ENCODE measurements at places on chromosomes 4 and X.

DNA sequence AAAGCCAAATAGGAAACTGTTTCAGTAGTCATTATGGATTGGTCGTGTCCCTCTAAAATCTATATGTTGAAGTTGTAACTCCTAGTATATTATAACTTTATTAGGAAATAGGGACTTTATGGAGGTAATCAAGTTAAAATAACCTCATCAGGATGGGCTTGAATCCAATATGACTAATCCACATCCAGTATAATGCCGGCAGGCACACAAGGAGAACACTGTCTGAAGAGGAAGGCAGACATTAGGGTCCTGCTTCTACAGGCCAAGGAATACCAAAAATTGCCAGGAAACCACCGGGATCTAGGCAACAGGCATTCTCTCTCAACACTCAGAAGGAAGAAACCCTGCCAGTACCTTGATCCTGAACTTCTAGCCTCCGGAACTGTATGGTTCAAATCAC lies 130.3 kb downstream of the ATP10D start:
- DNase-seq, result no peak

DNA sequence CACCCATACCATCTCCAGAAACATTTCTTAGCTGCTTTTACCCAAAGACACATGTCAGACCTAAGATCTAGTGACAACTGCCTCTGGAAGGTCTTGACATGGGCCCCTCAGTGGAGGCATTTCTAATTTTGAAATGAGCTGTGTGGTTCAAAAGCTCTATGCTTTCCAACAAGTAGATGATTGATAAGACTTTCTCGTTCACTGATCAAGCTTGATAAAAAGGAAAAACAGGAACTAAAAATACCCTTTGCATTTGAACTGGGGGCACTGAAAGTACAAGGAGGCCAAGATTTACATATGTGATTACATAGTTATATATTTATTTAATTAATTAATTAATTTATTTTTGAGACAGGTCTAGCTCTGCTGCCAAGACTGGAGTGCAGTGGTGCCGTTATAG lies 61.3 kb upstream of the SCOC start:
- no peak for DNase-seq

- no peak for DNase-seq
Measured at GRCh38 chrX:138345801-138346200, 365.7 kb downstream of the FGF13 start.

GRCh38 chr4:141705048-141705746 lies 68.8 kb downstream of the IL15 start:
- no peak for DNase-seq

DNA sequence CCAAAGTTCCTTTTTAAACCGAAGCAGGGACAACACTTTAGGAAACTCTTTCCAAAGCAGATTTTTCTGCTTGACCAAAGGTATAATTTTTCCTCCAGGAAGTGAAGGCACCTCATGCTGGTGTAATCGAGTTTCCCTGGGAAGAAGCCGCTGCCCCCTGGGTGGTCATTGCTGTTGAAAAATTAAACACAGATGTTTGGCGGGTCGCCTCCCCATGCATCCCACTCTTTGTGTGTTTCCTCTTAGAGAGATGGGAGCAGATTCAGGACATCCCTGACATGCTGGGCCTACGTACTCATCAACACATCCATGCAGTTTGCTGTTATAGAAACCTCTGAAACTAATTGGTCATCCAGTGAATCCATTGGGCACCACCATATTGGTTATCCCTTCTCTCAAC lies 179.2 kb upstream of the HCCS start:
- no peak for DNase-seq

GRCh38 chrX:74293343-74293946 lies 10.5 kb upstream of the ZCCHC13 start:
- peak; percentile 63 for DNase-seq

- no peak for DNase-seq
Measured at GRCh38 chr4:24274381-24274941, 309.9 kb downstream of the DHX15 start.

DNA sequence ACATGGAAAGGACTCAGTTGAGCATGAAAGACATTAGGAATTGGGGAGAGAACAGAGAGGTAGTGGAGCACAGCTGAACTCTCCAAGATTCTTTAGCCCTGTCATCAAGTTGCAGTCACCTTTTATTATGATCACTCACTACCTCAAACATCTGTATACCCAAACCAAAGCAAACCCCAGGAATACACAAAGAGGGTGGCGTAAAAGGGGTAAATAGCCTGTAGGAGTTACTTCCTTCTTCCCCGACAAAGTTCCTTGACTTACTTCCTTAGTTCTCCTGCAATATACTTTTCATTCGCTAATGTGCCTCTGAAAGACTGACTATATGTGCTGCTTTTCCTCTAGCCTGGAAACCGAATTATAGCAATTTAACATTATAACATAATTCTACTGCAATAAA lies 159.9 kb downstream of the SPRY1 start:
- no peak for DNase-seq

GRCh38 chrX:10582945-10583344 lies 37.4 kb downstream of the MID1 start:
- no peak for DNase-seq

DNA sequence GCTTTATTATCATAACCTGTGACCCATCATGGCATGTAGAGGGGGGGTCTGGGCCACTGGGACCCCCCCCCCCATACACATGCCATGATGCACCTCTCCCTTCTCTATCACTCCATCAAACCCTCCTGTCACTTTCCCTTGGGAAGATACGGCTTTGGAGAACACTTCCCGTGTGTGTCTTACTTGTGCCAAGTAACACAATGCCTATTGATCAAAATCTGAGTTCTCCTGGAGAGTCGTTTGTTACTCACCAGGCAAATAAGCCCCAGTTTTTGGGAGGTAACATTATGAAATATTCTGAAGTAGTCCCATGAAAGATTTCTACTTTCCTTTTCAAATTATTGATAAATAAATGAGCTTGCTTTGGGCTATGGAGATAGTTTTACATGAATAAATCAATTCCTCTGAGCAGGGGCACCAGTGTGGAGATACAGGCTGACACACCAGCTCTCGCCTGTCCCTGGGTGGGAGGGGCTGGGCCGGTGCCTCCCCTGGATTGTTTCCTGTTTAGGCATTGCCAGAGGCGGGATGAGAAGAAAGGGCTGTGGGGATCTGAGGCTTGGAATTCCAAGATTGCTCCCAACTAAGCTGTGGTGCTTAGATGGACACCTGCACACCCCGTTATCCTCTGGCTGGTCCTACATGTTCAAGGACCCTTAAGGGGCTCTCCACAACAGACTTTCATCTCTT lies 63.2 kb upstream of the WWC2 start:
- DNase-seq, result no peak

DNA sequence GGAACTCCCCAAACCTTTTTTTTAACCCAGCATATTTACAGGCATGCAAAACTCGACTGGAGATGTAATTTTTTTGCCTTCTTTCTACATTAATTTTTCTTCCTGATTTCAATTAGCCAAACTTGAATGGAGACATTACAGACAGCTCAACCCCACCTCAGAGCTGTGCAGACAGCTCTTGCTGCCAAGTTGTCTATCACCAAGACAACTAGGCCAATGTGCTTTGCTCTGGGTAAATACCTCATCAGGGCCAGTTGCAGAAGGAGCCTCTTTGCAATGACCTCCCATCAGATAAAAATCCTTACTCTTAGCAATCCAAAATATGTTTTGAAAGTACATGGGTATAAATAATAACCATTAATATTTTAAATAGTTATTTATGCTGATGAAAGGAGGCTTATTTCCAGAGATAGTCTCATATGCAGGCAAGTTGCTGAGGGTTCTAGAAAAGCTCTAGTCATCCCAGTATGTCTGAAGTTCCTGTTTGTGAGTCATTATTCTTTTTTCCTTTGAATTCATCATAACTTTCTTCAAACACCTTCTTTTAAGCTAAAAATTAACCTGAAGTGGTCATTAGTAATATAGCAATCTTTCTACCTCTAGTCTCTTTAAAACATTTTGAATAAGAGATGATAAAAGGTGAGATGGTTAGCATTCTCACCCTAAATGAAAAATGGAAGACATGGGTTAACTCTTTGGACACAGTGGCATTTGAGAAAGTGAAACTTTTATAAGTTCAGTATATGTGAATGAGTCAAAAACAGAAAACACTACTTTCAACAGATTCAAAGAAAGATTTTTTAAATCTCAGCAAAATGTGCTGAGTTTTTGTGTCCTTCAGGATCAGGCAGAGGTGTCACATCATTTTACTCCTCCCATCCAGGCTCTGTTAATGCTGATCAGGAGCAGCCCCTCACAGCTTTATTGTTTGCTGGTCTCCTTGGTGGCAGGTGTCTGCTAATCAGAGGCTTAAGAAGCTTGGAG lies 475.5 kb upstream of the FGF16 start:
- DNase-seq, result no peak

GRCh38 chrX:134010690-134011089 lies 25.3 kb upstream of the GPC3 start:
- DNase-seq, result no peak

DNA sequence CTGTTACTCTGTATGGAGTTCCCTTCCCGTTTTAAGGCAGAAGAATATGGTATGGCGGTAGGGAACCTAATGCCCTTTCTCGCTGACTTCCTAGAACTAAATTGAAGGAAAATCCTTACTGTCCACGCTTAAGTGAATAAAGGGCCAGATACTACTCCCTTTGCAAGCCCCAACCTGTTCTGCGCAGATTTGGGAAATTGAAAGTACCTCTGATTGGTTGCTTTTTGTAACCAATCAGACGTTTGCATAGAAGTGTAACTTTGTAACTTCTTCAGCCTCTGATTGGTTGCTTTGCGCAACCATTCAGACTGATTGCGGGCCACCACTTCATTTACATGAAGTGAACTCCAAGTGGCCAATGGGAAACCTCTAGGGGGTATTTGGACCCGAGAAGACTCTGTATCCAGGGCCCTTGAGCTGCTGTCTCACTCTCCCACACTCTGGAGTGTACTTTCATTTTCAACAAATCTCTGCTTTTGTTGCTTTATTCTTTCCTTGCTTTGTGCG lies 1.2 kb upstream of the TMEM33 start:
- DNase-seq, result peak; percentile 44

GRCh38 chr4:139265654-139266053 lies 14.4 kb downstream of the MGARP start:
- no peak for DNase-seq

DNA sequence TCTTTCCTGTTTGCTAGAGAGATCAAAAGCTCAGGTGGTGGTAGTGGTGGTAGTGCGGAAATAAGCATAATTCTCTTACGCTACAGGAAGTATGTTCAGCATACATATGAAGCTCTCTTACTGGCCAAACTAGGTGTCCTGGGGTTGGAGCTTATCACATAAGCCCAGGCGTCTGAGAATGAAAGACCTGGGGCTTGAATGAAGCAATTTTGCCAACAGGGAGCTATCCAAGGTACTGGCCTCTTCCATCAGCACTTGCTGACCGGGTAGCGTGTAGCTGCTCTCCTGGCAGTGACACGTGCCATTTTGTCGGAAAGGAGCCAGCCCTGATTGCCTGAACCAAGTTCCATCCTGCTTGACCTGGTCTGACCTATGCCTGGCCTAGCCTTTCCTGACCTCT lies 65.9 kb upstream of the HPF1 start:
- peak; percentile 5 for DNase-seq

DNA sequence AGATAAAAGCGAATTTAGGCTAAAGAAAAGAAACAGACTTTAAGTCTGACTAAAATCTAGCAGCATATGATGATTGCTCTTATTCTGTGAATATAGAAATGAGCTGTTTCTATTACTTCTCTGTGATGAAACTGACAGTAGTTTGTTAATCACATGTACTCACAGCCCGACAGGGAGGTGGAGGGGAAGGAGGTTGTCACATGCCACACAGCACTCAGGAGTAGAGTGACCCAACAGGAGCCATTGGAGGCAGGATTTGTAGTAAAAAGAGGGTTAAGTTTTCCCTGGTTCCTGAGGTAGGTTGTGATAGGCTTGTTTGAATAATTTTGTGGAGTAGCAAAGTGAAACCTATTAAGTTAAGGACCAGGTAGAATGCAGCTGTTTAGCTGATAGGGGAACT lies 495.9 kb downstream of the CENPC start:
- no peak for DNase-seq

GRCh38 chrX:69627744-69628143 lies 11.8 kb downstream of the EDA start:
- no peak for DNase-seq

GRCh38 chr4:2266821-2267220 lies 4.9 kb upstream of the MXD4 start:
- DNase-seq, result no peak

DNA sequence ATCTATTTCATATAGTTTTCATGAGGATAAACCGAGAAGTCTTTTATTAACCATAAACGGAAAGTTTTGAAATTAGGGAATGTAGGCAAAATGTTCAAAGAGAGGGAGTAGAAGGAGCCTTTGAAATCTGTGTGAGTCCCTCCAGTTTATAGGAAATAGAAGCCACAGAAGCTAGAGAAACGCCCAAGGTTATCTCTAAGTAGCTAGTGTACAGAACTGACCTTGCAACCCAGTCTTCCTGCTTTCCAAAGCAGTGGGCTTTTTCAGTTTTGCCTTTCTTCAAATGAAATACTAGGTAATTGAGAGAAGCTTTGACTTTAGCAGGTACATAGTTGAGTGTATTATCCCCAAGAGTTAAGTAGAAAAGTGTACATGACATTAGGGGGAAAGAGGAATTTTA lies 39.4 kb downstream of the STIM2 start:
- no peak for DNase-seq
